ENCODE measurements at places on chromosomes 7 and 10. TPM values are rescaled to one million over a fixed set of nuclear protein-coding genes. Genes with fewer than 3 reads are reported as not detected.

- DNase-seq, result peak; percentile 11
Measured at GRCh38 chr7:64099656-64100531, 54.7 kb downstream of the ZNF727 start.

DNA sequence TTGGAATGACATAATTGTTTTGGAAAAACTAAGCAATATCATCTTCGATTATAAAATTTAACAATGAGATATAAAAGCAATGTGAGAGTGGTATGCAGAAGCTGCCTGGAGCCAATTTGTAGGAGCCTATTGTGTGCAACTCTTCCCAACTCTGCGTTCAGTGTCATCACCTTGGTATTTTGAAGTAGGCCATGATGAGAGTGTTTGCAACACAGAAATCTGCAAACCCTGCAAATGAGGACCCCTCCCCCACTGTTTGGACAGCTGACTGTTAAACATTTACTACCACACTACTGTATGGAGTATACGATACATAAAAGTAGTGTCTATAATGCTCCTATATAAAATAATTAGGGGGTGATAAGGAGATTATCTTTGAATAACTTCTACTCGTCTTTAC lies 531.3 kb downstream of the ATRNL1 start:
- DNase-seq, result no peak

DNA sequence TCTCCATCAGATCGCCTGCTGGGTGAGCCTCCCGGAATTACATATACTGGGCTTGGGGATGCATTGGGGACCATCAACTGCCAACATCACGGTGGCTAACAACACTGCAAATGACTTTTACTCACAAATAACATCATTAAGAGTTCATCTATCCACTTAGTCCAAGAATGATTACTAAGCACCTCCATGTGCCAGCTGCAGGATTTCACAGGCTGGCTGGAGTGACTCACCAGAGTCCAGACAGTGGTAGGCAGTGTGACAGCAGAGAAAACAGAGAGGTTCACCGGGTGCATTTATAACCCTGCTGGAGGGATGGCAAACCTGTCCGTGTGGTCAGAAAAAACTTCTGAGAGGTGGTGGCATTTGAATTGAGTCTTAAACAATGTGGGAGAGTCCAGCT lies 3.2 kb upstream of the IGFBP3 start:
- DNase-seq, result no peak

TUBAL3 gene
- 0.11 TPM for total RNA-seq
